ENCODE measurements at places on chromosomes 1 and 21.

DNA sequence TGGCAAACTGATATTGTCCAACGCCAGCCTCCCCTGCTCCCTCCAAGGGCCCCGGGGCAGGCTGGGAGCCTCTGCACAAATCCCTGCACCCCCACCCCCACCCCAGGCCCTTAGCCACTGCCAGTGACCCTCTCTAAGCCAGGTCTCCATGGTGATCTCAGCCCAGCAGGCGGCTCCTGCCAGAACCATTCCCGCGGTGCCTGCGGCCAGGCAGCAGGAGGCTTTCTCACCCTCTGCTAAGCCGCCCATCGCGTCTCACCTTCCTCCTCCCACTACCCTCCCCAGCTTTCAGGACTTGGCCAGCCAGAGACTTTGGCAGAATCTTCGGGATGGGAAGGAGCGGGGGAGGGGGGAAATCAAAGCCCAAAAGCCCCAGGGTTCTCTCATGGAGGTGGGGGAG lies 46.8 kb upstream of the WASF2 start:
- DNase-seq = no peak

DNA sequence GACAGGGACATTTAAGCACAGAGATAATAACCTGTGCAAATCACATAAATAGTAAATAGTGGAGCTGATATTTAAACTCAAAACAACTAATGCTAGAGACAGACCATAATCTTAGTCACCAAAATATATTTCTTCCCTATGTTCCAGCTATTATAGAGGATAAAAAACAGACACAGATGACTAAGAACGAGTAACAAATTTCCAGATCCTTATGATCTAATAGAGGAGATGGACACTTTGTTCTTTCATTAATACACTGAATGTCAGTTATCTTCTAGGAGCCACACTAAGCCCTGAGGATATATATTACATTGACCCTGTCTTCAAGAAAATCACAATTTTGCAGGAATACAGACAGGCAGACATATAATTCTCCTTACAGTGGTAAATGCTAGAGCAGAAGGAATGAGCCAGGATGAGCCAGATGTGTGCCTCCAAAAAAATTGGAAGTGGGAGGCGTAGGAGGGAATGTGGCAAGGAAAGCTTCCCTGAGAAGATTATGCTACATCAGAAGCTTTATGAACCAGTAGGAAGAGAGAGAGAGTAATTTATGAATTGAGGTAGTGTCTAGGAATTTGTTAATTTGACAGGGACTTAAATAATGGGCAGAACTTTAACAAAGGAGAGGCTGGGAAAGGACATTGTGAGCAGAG lies 395.4 kb upstream of the BEND5 start:
- no peak for DNase-seq

GRCh38 chr1:27614625-27615344 lies 10.8 kb upstream of the AHDC1 start:
- no peak for DNase-seq

DNA sequence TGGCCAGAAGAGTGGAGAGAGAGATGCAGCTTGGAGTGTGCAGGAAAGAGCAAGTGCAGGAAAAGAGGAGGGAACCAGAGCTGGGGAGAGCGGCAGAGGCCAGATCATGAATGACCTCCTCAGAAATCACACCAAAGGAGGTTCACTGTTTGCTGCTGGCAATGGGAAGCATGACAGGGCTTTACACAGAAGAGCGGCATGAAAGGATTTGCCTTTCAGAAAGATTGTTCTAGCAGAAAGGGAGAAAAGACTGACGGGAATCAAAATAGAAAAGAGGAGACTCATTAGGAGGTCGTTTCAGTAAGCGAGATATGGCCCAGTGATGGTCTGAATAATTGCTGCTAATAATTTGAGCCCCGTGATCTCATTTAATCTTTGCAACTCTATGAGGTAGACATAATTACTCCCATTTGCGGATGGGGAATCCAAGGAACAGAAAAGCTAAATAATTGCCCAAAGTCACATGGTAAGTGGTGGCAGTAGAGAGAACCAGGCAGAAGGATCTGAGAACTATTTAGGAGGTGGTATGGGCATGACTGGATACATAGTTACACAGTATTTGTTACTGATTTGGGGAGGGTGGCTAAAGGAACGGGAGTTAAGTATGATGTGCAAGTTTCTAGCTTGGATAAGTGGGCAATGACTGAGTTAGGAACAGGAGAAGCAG lies 12.5 kb upstream of the HNRNPR start:
- DNase-seq = no peak

Measured in left forelimb (tissue), 1 donor.